T-helper 9 cell (primary cell): ENCODE measurements at places on chromosomes 7 and 10.

- DNase-seq = no peak
These were observed 41.9 kb downstream of the SPAM1 start for GRCh38 chr7:123966936-123967335.

DNA sequence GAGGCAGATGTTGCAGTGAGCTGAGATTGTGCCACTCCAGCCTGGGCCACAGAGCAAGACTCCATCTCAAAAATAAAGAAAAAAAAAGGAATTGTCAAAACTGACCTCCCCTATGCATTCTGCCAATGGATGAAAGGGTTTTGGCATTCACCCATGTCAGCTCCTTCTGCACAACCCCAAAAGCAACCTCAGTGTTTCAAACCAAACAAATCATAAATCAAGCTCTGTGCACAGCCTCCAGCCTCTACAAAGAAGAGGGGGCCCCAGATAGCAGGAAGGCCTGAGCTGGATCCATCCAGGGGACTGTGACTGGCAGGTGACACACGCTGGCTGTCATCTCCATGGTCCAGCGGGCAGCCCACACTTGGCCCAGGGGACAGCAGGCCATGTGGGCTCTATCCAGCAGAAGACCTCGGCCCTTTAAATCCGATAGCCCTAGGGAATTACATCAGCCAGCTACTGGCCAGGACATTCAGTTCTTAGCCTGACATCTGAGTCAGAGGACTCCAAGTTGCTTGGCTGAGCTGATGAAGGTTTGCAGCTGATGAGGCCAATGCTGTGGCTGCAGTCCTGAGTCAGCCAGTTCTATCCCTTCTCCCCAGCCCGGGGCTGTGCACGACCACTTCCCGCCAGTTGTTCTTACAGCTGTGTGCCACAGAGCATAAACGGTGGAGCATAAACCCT, 52.0 kb upstream of the FIGNL1 start:
- DNase-seq = no peak

GRCh38 chr7:12764458-12764891, 77.0 kb downstream of the ARL4A start:
- no peak for DNase-seq

DNA sequence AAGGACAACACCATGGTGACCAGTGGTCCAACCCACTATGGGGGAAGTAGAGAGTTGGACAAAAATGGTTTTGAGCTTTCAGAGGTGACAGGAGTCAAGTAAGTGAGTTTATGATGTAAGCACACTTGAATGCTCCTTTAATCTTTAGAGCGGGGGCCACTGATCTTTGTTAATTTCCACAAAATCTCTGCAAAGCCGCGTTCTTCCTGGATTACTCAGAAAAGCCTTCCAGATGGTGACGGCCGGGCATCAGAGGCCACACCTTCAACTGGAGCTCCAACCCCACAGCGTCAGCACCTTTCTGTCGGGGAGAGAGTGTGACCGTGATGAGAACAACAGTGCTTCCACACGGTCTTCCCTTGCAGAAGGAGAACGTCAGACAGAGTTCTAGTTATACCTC, 35.2 kb upstream of the KLF6 start:
- DNase-seq = no peak

- DNase-seq = no peak
These were observed 14.1 kb downstream of the MAP3K8 start for GRCh38 chr10:30448092-30448491.

GRCh38 chr7:126210707-126211106, 1042.0 kb downstream of the GRM8 start:
- no peak for DNase-seq

GRCh38 chr10:71736570-71736952, 17.0 kb upstream of the C10orf105 start:
- DNase-seq = no peak

DNA sequence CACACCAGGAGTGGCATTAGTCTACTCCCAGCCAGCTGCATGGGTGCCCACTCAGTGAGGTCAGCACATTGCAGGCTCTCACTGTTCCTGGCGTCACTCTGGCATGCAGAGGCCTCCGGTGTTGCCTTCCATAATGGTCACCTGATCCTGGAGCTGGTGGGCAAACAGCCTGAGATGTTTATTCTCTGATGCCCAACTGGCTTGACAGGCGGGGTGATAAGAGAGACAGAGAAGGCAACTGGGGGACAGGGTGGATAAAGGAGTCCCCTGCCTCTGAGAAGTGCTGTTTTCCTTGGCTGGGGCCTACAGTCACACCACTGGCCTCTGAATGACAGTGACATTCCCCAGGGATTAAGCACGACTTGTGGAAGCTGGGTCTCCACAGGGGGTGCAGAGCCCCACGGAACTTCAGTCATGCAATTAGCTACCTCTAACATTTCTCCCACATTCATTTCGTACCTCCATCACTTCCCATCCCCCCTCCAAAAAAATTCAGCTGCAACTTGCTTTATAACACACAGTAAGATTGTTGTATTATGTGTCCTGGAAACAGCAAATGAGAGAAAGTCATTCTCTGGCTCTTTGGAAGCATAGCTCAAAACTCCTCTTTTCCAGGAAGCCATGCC, 7.1 kb upstream of the RBM20 start:
- DNase-seq = no peak

- DNase-seq = no peak
These were observed 134.8 kb upstream of the KIF5B start for GRCh38 chr10:32190890-32191491.

- no peak for DNase-seq
These were observed 15.9 kb downstream of the MIOS start for GRCh38 chr7:7582596-7582995.

- DNase-seq = no peak
These were observed 55.7 kb downstream of the KLRG2 start for GRCh38 chr7:139427788-139428187.

GRCh38 chr10:101241840-101242707, 12.8 kb upstream of the LBX1 start:
- DNase-seq = no peak

GRCh38 chr7:8042796-8043535, 74.4 kb downstream of the GLCCI1 start:
- DNase-seq = no peak

- no peak for DNase-seq
These were observed 45.8 kb upstream of the DNAH11 start for GRCh38 chr7:21497072-21497471.

DNA sequence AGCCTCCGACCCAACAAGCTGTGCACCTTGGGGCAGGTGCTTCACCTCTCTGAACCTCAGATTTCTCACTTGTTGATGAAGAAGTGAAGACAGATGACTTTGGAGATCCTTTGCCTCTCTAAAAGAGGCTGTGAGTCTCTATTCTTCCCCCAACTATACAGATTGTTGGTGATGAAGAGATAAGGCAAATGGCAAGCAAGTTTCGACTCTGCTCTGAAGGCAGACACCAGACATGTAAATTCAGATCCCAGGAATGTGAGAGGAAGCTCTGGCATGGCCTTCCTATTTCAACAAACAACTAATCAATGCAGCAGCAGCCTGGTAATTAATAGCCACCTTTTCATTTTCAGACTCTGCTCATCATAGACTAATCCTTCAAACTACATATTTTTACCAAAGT, 74.2 kb upstream of the EGR2 start:
- DNase-seq = no peak

DNA sequence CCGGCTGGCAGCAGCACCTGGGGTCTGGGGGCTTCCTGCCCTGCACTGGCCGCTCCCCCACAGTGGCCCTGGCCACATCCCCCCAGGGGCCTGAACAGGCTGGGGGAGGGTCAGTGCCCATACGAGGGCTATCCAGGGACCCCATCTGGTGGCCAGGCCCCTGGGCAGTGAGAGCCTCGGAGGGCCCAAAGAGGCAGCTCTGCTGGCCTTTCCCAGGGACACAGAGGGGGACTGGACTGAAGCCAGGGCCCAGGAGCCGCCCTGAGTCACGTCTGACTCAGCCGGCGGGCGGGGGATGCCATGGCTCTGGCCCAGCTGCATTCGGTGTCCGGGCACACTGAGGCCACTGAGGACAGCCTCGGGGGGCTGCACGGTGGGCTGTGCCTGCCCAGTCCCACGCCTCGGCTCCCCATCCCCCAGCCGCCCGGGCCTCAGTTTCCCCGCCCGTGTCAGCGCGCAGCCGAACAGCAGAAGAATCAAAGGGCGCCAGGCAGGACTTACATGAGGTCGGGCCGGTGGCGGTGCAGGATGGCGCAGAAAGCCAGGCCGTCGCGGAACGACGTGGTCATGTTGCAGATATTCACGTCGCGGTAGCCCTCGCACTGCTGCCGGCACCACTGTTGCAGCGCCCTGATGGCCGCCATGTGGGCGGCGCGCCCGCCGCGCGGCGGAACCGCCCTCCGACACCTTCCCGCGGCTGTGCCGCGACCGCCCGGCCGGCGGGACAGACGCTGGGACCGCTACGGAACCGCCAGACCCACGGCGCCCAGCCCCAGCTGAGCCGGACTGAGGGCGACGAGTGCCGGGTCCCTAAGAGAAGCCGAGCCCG, at the start of gene MICALL2:
Gene MICALL2 (minus strand): TSS at position 788 of the 829 bp plus-strand sequence. CDS start 144 bp downstream, at position 644.
- peak; percentile 16 for DNase-seq

DNA sequence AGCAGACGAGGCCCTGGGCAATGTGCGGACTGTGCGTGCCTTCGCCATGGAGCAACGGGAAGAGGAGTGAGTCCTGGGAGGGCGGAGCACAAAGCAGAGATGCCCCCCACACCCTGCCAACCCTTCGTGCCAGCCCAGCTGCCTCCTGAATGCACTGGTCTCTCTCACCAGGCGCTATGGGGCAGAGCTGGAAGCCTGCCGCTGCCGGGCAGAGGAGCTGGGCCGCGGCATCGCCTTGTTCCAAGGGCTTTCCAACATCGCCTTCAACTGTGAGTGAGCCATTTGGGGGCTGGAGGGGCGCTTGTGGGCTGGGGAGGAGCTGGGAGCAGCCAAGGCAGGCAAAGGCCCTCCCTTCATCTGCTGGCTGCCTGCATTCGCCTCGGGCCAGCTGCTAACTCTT, 7.7 kb downstream of the ABCB8 start:
- no peak for DNase-seq

GRCh38 chr7:143247372-143247771, 15.9 kb upstream of the GSTK1 start:
- DNase-seq = no peak

- peak; percentile 28 for DNase-seq
These were observed 86.1 kb upstream of the DNAJB6 start for GRCh38 chr7:157250605-157251228.

DNA sequence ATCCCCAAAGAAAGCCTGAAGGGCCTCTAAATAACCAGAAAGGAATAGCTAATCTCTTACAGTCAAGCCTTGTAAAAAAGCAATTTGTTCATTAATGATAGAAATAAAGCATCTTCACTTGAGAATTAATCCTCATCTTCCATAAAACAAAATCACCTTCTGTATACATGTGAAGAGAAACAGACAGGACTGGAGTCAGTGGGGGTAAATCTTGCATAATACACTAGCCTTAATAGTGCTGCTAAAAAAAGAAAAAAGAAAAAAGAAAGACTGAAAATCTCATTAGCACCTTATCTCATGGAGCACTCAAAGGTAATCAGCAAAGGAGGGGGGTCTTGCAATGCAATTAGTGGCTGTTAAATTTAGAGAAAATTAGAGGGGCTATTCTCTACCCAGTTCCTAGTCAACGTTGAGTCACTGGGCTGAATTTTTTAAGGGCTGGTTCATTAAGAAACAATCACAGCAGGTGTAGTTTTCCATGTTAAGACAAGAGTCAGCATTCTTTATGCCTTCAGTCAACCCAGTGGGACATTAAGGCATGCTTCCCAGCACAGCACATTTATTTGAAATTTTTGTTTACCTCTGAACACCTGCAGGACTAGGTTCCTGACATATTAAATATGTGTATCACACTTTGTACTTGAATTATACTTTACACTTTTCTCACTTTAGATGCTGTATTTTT, 1455.7 kb upstream of the CELF2 start:
- no peak for DNase-seq

GRCh38 chr7:121966935-121967332, 94.0 kb downstream of the PTPRZ1 start:
- DNase-seq = no peak

- no peak for DNase-seq
These were observed 16.8 kb downstream of the AKR1B15 start for GRCh38 chr7:134565643-134566136.

DNA sequence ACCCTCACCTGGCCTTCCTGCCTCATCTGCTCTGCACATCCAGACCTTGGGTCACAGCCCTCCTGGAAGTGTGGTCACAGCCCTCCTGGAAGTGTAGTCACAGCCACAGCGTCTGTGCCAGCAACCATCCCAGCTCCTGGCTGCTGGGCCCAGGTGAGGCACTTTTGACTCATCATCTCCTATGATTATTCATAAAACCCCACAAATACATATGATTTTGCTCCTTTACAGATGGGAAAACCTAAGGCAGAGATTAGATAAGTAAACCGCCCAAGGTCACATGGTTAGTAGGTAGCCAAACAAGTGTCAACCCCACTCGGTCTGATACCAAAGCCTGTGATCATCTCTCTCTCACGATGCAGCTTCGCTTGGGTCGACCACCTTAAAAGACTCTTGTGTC, 94.3 kb downstream of the PRLHR start:
- DNase-seq = no peak

GRCh38 chr7:30752979-30753378, 1.0 kb downstream of the INMT start:
- no peak for DNase-seq

DNA sequence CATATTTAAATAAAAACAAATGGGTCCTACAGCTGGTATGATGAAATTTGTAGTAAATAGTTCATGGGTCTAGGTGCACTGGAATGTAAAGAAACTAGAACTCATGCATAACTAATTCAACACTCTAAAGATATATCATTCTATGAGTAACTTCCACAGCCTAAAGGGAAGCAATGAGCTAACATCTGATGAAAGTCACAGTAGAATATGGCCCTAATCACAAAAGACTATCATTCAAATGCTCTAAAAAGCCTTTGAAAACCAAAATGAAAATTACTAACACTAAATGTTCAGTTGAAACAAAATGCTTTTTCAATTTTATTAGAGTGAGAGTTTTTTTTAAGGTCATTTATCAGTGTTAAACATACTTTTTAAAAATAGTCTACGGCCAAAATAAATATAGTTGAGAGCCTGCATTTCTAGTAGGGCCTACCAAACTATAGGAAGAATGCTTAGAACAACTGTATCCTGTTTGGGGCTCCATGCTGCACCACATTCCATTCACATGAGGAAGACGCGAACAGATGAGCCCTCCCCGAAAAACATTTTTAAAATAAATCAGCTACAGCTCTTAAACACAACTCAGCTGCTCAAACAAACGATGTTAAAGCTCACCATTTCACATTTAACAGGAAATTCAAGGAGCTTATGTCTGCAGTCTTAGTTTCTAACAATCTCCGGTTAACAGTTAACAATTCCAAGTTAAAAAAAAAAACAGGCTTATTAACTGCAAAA, 134.5 kb downstream of the NRBF2 start:
- DNase-seq = no peak

DNA sequence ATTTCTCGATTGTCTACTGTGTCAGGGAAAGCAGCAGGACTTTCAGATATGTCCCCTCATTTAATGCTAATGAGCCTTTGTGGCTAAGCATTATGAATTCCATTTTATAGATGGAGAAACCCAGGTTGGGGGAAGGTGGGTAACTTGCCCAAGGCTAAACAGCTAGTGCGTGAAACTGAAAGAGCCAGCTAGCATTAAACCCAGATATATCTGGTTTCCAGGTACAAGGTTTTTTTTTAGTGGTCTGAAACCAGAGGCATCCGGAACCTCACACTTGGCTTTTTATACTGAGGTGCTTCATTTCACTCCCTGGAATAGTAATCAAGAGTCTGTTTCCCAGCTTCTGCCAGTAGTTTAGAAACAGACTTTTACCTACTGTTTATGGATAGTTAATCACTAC, 694.8 kb downstream of the PHTF2 start:
- no peak for DNase-seq

- DNase-seq = no peak
These were observed 272.1 kb downstream of the GATA3 start for GRCh38 chr10:8326396-8327139.
